ENCODE measurements at places on chromosomes 7 and 10. TPM values are rescaled to one million over a fixed set of nuclear protein-coding genes. Genes with fewer than 3 reads are reported as not detected.

- no peak for DNase-seq
- H3K36me3 ChIP-seq: no peaks in the 10 kb centered on the region
- peak within 1 kb of the TSS; percentile 66 for H3K4me3 ChIP-seq
- peaks cover 7% of the 10 kb centered on the region for H3K4me1 ChIP-seq
These were observed at the start of gene FFAR4 for GRCh38 chr10:93566435-93567276. TSS of gene FFAR4 (plus strand) at chr10:93566665. CDS start at chr10:93566721, 56 bp downstream.

DNA sequence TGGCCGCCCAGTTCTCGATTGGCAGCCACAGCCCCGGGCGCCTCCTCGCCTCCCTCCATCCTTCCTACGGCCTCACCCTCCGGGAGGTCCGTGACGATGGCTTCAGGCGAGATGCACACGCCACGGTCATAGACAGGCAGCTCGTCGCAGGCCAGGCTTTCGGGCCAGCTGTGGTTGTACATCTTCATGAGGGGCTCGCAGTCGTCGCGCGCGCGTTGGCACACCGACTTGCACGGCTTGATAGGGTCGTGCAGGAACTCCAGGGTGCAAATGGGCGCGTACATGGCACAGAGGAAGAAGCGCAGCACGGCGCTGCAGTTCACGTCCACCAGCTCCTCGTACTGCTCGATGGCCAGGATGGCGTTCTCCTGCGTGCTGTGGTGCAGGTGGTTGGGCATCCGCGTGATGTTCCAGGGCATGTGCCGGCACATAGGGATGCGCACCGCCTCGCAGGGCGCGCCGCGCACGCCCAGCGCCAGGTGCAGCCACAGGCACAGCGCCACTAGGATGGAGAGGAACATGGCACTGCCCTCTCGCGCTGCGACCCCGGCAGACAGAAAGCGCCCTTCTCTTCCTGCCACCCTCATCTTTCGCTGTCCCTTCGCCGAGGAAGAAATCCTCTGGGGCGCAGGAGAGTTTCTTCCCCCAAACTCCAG lies 472 bp downstream of the SFRP4 start:
- H3K36me3 ChIP-seq: no peaks in the 10 kb centered on the region
- H3K4me1 ChIP-seq: peaks cover 36% of the 10 kb centered on the region
- no peaks in the 10 kb centered on the region for H3K27me3 ChIP-seq
- no peak for DNase-seq
- peak overlapping the region; percentile 75 for H3K4me3 ChIP-seq
- peak overlapping the region; percentile 74 for H3K27ac ChIP-seq

GRCh38 chr7:14754631-14755030 lies 147.9 kb downstream of the DGKB start:
- H3K27me3 ChIP-seq: no peaks in the 10 kb centered on the region
- no peak for DNase-seq
- no peaks in the 10 kb centered on the region for H3K36me3 ChIP-seq
- no peak overlapping the region for H3K27ac ChIP-seq

- H3K4me1 ChIP-seq: peaks cover 2% of the 10 kb centered on the region
- no peak for DNase-seq
- H3K36me3 ChIP-seq: no peaks in the 10 kb centered on the region
- no peak overlapping the region for H3K4me3 ChIP-seq
These were observed 4.0 kb upstream of the MINPP1 start for GRCh38 chr10:87500646-87501048.

GRCh38 chr7:118794419-118794818 lies 569.9 kb downstream of the ANKRD7 start:
- no peak overlapping the region for H3K27ac ChIP-seq
- no peaks in the 10 kb centered on the region for H3K27me3 ChIP-seq
- DNase-seq: no peak
- no peaks in the 10 kb centered on the region for H3K36me3 ChIP-seq

DNA sequence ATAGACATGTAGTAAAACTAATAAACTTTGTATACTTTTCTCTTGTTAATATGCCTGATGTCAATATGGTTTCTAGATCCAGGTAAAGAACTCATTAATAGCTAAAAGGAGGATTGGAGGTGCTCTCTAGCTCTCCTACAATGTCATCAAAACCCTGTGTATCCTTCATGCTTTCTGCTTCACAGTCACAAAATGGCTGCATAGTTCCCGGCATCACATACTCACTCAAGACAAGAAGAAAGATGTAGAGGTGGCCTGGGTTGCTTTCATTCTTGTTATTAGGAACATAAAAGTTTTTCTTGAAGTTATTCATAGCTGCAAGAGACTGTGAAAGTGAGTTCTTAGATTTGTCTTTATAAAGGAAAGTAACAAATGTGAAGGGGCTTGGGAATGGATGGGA lies 149.7 kb upstream of the EEPD1 start:
- H3K27me3 ChIP-seq: no peaks in the 10 kb centered on the region
- no peaks in the 10 kb centered on the region for H3K4me1 ChIP-seq
- H3K36me3 ChIP-seq: no peaks in the 10 kb centered on the region
- no peak overlapping the region for H3K4me3 ChIP-seq
- no peak overlapping the region for H3K27ac ChIP-seq
- no peak for DNase-seq

- DNase-seq: peak; percentile 96
- H3K36me3 ChIP-seq: no peaks in the 10 kb centered on the region
- H3K27ac ChIP-seq: peak within 1 kb of the TSS; percentile 98
- H3K27me3 ChIP-seq: no peaks in the 10 kb centered on the region
These were observed at the start of gene ARL5B for GRCh38 chr10:18659125-18659818. TSS of gene ARL5B (plus strand) at chr10:18659431. CDS start at chr10:18659638, 207 bp downstream.

GRCh38 chr10:71213761-71214440 lies 1.5 kb downstream of the UNC5B start:
- H3K27me3 ChIP-seq: no peaks in the 10 kb centered on the region
- H3K36me3 ChIP-seq: no peaks in the 10 kb centered on the region
- peaks cover 50% of the 10 kb centered on the region for H3K4me1 ChIP-seq
- no peak for DNase-seq

GRCh38 chr7:22668971-22669401 lies 58.0 kb upstream of the IL6 start:
- H3K27me3 ChIP-seq: no peaks in the 10 kb centered on the region
- no peak for DNase-seq
- H3K4me1 ChIP-seq: no peaks in the 10 kb centered on the region
- no peak overlapping the region for H3K27ac ChIP-seq
- H3K36me3 ChIP-seq: no peaks in the 10 kb centered on the region
- H3K4me3 ChIP-seq: no peak overlapping the region

DNA sequence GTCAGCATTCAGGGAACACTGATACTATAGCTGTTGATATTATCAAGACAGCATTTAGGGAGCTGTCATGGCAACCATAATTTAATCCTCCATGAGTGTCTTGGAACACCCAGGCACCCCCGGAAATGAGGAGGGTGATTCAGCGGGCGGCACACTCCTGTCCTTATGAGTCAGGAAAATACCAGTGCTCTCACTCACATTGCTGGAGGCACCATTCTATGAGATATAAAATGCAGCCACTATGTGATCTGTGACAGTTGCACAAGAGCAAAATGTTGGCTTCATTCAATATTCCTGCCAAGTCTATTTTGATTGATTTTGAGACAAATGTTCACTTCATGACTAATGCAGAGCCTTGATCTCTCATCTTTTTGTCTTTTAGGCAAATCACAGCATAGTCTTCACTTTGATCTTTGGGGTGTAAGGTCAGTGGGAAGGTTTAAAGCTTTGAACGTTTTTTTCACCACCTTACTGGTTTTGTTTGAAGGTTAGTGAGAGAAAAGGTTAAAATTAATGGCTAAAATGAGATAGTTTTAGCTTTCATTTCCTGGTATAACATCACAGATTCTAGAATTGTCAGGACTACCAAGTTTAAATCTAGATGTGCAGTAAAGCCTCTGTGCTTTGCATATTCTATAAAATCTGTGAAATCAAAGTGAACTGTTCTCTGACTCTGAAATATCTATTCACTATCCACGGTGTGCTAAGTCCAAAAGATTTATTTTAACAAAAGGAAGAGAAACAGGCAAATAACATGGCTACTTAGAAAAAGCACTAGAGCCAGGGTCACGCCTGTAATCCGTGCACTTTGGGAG lies 12.4 kb upstream of the ARHGAP12 start:
- H3K4me3 ChIP-seq: no peak overlapping the region
- H3K4me1 ChIP-seq: peaks cover 24% of the 10 kb centered on the region
- H3K27ac ChIP-seq: peak overlapping the region; percentile 34
- peak; percentile 22 for DNase-seq

DNA sequence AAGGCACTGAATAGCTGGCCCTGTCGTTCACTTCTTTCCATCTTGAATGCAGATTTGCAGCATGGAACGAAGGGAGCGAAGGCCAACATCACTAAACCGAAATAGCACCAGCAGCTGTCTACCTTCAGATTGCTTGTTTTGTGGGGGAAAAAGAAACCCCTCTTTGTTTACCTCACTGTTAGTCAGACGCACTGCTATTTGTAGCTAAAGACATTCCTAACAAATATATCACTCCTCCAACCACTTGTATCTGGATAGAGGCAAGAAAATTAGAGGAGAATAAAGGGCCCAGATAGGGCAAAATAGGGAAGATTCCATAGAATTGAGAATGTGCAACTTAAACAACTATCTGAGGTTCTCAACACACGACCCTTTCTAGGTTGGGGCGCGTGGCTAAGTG lies 26.5 kb downstream of the ANK3 start:
- no peak overlapping the region for H3K4me3 ChIP-seq
- no peaks in the 10 kb centered on the region for H3K4me1 ChIP-seq
- H3K36me3 ChIP-seq: no peaks in the 10 kb centered on the region
- no peak for DNase-seq
- no peaks in the 10 kb centered on the region for H3K27me3 ChIP-seq
- no peak overlapping the region for H3K27ac ChIP-seq

DNA sequence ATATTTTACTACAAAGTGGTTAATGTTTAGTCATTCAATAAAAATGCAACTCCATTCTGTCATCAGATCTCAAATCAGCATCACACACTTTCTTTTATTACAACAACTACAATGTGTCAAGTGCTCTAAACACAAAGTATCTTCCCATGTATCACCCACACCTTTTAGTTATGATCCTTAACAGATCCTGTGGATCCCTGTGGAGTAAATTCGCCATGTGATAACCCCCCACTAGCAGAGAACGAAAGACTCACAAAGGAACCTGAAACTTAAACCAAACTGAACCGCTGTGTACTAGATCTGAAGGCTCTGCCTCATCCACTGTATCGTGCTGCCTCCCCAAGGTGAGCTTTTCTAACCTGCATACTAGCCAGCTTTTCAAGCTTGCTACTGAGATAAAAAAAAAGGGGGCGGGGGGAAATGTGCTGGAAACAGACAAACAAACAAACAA lies 1.7 kb downstream of the DPY19L1 start:
- H3K27ac ChIP-seq: no peak overlapping the region
- H3K4me3 ChIP-seq: peak overlapping the region; percentile 92
- no peaks in the 10 kb centered on the region for H3K27me3 ChIP-seq
- H3K4me1 ChIP-seq: peaks cover 9% of the 10 kb centered on the region

DNA sequence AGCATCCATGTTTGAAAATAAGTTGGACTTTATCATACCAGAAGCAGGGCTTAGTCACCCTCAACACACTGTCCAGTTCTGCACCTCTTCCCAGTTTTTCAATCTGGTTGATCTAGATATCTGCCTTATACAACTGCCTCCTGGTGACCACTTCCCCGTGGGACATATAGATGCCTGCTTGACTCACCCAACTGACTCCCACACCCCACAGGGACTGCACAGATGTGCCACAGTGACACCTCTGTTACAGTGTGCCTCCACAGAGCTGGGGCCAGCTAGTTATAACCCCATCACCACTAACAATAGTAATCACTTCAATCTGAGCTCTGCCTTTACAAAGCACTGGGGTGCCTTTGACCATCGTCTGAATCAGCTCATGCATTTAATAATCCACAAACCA lies 82.6 kb upstream of the AOAH start:
- no peak overlapping the region for H3K27ac ChIP-seq
- no peak for DNase-seq
- H3K36me3 ChIP-seq: no peaks in the 10 kb centered on the region
- H3K4me1 ChIP-seq: no peaks in the 10 kb centered on the region
- no peaks in the 10 kb centered on the region for H3K27me3 ChIP-seq

GRCh38 chr7:75649462-75649861 lies 89.3 kb downstream of the HIP1 start:
- H3K4me1 ChIP-seq: peaks cover 31% of the 10 kb centered on the region

DNA sequence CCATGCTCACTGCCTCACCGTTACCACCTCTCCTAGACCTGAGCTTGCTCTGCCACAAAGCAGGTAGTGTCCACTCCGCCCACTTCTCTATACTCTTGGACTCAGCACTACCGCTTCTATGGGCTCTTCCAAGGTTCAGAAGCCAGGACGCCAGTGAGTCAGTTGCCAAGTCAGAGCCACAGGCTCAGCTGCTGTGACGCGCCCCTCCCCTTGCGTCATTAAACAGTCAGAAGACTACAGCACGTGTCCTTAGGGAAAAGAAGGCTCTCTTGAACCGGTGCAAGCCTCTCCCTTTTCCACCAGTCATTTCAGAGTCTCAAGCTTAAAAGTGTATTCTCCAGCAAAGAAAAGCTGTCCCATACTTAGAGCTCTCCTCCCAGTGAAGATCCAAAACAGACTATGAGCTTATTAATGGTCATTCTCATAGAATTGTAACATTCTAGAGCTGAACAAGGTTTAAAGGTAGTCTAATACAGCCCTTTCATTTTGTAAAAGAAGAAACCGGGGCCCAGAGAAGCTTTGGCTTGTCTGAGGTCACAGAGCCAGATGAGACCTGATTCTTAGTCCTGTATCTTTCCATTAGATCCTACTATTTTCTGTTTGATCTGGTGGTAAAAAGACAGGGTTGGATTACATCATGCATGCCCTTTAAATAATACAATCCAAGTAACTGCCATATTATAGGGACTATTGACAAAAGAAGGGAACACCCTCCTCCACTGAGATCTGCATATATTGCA lies 40.9 kb upstream of the MET start:
- no peaks in the 10 kb centered on the region for H3K27me3 ChIP-seq
- H3K27ac ChIP-seq: no peak overlapping the region
- H3K36me3 ChIP-seq: no peaks in the 10 kb centered on the region

GRCh38 chr7:32266932-32267475 lies 196.8 kb upstream of the PDE1C start:
- H3K27me3 ChIP-seq: no peaks in the 10 kb centered on the region
- no peak for DNase-seq
- H3K4me1 ChIP-seq: no peaks in the 10 kb centered on the region
- no peaks in the 10 kb centered on the region for H3K36me3 ChIP-seq
- H3K27ac ChIP-seq: no peak overlapping the region

The MSMB gene
- not detected for total RNA-seq

The PHYHIPL gene
- not detected for total RNA-seq

The OR2A1 gene
- 0.14 TPM for total RNA-seq

The SMKR1 gene
- not detected for total RNA-seq

The TRIP6 gene
- total RNA-seq: 103 TPM

The EZH2 gene
- total RNA-seq: not detected

The LEP gene
- not detected for total RNA-seq

The IDI2 gene
- total RNA-seq: not detected

The UPK3B gene
- total RNA-seq: 3.9 TPM

All from thoracic aorta (tissue), 2 donors.